ENCODE measurements at places on chromosomes 2 and 18.

- no peak for DNase-seq
Measured at GRCh38 chr2:75959724-75960471, 249.2 kb upstream of the GCFC2 start.

DNA sequence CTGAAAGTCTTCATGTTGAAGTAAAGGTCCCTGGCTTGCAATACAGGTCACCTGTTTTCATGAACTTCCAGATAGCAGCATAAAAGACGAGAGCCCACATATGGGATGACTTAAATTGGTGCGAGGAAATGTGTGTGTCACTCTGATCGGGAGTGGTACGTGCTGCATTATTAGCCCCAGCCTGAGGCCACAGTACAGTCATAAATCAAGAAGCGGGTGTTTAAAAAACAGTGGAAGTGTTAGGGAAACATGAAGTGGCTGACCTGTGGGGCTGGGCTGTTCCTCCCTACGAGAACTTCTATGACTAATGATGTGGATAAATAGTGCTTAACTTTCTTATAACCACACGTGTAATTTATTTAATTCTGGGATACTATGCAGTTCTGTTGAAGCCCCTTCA lies 24.4 kb downstream of the RDH14 start:
- no peak for DNase-seq

- DNase-seq = peak; percentile 82
Measured at GRCh38 chr2:46164529-46165301, 132.5 kb upstream of the EPAS1 start.

GRCh38 chr2:208978946-208979345 lies 444.9 kb upstream of the MAP2 start:
- DNase-seq = no peak

GRCh38 chr2:232483311-232483922 lies 4.2 kb downstream of the ECEL1 start:
- peak; percentile 39 for DNase-seq

- no peak for DNase-seq
Measured at GRCh38 chr2:164090533-164090932, 354.7 kb upstream of the FIGN start.

GRCh38 chr2:54610700-54611099 lies 112.8 kb upstream of the EML6 start:
- no peak for DNase-seq

GRCh38 chr2:135916207-135916606 lies 40.0 kb upstream of the MCM6 start:
- no peak for DNase-seq

DNA sequence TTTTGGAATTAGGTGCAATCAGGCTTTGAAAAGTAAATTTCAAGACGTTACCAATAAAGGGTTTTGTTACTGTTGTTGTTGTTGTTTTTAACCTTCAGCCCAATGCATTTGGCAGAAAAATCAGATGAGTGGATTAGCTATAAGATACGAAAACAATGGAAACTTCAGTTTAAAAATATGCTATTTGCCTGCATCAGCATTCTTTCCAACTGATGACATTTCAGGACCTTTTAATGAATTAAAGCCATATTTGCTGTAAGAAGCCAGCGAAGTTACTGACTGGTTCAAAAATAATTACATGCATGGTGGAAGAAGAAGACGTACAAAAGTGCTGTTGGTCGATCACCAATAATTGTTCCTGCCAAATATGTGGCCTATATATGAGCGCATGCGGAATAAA lies 639.3 kb upstream of the SOX11 start:
- DNase-seq = no peak

DNA sequence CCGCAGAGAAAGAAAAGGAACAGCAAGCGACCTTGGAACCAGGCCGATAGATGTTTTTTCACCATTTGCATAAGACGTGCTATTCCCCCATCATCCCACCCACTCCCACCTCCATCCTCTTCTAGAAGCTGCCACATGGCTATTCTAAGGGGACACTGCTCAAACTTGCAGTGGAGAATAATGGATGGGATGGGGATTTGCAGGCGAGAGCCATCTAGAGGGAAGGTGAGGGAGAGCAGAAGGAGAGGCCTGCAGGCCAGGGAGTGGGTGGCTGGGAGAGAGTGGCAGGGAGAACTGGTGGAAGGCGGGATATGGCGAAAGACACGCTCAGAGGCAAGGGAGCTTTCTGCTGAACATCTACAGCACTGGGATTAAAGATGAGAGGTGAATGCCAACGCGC lies 84.9 kb downstream of the MAPK4 start:
- no peak for DNase-seq

- no peak for DNase-seq
Measured at GRCh38 chr18:57051021-57051656, 95.7 kb upstream of the BOD1L2 start.

- DNase-seq = no peak
Measured at GRCh38 chr2:9258501-9258900, 51.9 kb downstream of the ASAP2 start.

GRCh38 chr2:147910990-147911473 lies 66.2 kb downstream of the ACVR2A start:
- no peak for DNase-seq

DNA sequence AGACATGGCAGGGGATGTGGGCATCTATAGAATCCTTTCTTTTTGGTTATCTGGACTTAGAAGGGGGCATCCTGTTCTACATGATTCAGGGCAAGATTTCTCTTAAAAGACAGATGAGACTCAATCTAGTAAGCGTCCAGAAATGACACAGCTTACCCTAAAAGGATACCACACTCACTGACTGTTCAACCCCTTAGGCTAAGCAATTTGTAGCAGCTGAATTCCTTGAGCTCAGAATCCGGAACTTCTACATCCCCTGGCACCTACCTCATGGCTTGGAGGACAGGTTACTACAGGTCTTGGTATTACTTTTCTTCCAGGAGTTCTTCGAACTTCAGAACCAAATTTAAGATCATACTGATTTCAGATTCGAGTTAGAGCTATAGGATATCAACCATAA lies 138.4 kb downstream of the LAMA3 start:
- no peak for DNase-seq

DNA sequence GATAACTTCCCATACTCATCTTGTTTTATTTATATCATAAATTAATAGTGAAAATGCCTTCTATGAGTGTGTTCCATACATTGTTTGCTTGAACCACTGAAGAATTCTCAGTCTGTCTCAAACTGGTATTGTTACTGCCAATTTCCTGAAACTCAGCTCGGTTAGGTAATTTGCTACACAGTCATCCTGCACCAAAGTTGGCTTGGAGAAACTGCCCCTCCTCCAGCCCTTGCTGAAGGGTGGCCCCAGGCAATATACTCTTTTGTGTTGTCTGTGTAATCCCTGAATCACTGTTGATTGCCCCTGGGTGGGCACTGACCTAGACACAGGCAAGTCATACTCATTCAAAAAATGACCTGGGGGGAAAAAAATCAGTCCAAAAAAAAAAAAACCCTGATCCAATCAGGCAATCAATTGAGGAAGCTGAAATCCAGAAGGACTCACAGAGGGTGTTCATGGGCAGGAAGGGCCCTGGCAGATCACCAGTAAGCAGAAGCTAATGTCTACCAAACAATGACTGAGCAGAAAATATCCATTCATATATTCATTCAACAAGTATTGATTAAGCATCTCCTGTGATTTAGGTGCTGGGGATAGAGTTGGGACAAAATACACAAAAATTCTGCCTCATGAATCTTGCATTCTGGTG lies 3.8 kb upstream of the SESTD1 start:
- peak; percentile 67 for DNase-seq

DNA sequence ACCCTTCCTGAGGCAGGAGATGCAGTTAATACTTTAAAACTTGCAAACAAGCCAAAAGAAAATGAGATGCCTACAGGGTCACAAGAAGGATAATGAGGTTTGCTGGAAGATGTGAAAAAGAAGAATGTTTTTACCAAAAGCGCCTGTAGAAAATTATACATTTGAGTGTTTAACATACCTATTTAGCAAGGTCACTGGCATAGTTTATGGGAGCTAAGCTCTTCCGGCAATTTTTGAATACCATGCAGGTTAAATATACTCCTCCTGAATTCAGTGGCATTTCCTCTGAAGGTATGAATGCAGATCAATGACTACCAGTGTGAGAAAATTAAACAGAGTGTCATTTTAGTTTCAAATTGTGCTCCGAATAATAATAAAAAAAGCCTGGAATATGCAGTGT lies 21.2 kb upstream of the MAP3K20 start:
- DNase-seq = no peak

DNA sequence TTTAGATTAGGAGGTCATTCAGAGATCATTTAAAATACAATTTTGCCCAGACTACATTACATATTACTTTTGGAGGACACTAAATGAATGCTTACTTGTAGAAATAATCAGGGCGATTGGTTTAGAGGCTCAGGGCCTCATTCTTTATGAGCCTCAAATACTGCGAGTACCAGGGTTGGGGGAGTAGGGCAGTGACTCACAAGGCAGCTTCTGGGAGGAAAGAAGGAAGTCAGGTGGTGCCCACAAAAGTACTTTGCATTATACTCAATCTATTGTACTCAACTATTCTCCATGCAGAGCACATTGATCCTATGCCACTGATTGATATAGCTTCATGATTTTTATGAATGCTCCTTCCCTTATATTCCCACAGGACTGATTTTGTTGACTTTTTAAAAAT lies 166.9 kb downstream of the SOCS6 start:
- DNase-seq = no peak

DNA sequence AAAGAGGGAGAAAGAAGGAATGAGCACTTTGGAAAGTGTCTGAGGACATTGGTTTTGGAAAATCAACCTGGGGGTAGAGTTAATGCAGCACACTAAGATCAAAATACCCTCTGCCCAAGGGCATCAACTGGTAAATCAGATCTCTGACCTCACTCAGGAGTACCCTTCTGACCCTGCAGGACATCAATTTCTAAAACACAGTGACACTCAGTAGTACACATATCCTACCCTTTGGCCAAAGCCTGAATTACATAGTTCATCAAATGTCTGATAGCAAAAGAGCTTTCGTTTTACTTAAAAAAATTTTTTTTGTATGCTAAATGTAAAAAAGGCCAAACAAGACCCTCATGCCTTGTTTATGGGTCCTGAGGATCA lies 118.4 kb upstream of the CTNNA2 start:
- DNase-seq = no peak

DNA sequence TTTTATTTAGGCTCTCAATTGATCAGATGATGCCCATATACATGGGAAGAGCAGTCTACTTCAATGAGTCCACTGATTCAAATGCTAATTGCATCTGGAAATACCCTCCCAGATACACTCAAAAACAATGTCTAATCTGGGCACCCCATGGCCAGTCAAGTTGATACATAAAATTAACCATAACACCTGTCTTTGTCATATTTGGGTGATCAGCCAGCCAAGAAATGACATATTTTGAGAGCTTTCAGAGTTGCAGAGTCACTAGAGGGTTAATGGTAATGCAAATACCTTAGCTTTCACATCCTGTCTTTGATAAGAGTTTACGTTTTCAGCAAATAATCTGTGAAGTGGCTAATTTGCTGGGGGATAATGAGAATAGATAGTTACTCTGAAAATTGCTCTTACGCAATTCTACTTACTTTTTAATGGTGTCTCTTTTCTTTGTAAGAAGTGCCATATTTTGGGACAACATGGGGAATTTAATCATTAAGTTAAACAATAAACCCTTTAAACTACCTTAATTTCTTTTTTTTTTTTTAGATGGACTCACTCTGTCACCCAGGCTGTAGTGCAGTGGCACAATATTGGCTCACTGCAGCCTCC lies 49.1 kb downstream of the CCDC195 start:
- DNase-seq = no peak

- no peak for DNase-seq
Measured at GRCh38 chr18:45402485-45403056, 212.7 kb upstream of the SLC14A2 start.

GRCh38 chr18:26089293-26090129 lies 902 bp downstream of the SS18 start:
- DNase-seq = no peak

DNA sequence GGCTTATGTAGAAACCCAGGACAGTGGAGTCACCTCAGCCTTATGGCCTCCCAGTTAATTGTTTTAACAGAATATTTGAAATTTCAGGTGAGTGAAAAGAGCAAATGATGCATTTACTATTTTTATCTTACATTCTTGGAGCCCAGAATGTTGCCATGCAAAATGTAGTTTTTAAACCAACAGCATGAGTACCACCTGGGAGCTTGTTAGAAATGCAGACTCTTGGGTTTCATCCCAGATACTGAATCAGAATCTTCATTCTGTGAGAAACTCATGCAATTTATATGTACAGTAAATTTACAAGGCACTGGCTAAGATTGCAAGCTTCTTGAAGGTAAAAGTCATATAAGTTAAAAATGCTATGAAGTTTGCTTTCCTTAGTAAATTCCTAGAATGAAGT lies 654.5 kb upstream of the CDH2 start:
- DNase-seq = no peak

GRCh38 chr2:177264209-177264692 lies 276 bp downstream of the NFE2L2 start:
- DNase-seq = no peak

GRCh38 chr18:13617826-13618515 lies 108.4 kb downstream of the FAM210A start:
- no peak for DNase-seq

DNA sequence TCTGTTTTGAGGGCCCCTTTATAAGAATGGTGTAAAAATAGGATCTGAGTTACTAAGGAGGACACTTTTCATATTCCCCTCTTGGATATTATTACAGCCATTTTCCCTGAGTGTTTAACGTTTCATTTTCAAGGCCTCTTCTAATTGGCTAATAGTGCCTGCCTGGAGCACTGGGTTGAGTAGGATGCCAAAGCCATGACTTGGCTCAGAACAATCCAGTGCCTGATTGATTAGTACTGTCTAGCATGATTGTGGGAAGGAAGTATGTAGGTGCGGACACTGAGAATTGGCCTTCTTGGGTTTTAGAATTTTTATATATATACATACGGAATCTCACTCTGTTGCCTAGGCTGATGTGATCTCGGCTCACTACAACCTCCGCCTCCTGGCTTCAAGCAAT lies 66.1 kb downstream of the NAB1 start:
- DNase-seq = no peak

Data from suprapubic skin (tissue), 4 donors.